ENCODE measurements at places on chromosomes 16 and 17.
A peak's percentile ranks its signal among the peaks of the same experiment; 100 is the strongest.

GRCh38 chr16:11202260-11203091 lies 53.5 kb downstream of the SOCS1 start:
- DNase-seq, result no peak

DNA sequence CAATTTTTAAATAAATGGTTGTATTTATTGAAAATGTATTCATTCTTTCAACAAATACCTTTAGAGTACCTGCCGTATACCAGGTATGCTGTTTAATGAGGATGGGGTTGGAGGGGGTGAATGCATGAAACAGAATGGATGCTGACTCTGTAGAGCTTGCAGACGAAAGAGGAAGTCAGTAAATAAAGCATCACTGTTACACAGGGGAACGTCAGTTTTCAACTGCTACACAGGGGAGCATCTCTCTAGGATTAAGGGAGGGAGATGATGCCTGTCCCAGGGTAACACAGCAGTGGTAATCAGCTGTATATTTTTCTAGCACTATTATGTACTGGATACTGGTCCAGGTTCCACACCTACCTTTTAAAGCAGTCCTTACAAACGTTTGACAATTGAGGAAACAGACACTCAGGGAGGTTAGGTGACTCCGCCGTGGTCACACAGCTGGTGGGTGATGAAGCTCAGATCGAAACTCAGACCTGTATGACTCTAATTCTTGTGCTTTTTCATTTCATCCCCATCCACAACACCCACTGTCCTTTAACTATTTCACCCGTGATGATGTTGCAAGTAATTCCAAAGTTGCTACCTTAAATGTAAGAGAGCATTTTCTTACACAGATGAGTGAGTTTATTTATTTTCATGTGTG lies 452.1 kb upstream of the HSBP1 start:
- DNase-seq, result no peak

- no peak for DNase-seq
Observed at GRCh38 chr16:72996291-72997062, 51.5 kb downstream of the ZFHX3 start.

GRCh38 chr17:75250009-75250471 lies 11.4 kb downstream of the GGA3 start:
- DNase-seq, result peak; percentile 84

Data from GM13977 (cell line).